ENCODE measurements at places on chromosomes 5 and 9.
A peak's percentile ranks its signal among the peaks of the same experiment; 100 is the strongest.

GRCh38 chr5:73701566-73701965 lies 75.6 kb downstream of the ARHGEF28 start:
- no peak for DNase-seq

GRCh38 chr5:14184725-14185124 lies 41.6 kb downstream of the TRIO start:
- DNase-seq = no peak

DNA sequence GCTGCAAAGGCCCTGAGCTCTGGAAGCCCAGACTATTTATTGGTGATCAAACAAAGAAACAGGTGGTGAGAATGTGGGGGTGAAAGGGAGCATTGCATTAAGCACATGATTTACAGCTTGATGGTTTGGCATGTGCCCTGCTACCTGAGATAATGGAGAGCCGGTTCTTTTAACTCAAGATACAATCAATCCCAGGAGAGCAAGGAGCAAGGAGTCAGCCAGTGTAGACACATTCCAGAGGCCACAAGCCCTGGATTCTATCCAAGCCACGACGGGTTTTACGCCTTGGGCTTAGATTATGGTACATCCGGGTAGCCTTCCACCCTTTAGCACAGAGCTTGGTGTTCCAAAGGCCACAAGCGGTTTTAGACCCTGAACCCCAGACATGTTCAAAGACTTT lies 292.2 kb downstream of the CYLC2 start:
- DNase-seq = no peak

DNA sequence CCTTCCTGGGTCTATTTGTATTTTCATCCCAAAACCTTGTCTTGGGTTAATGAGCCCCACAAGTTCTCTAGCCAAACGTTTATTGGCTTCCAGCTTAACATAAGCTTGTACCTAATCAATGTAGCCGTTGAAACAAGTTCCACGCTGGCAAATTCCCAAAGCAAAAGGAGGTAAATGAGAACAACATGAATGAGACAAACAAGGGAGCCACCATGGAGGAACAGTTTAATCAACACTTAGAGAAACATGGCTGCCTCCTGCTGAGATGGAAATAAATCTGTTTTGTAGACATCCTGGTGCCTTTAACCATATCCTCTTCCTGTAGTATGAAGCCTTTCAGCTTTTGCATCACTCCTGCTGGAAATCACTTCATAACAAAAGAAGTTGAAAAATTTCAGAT lies 166.6 kb upstream of the NFIB start:
- no peak for DNase-seq

GRCh38 chr9:36575411-36575882 lies 2.8 kb downstream of the MELK start:
- DNase-seq = no peak

DNA sequence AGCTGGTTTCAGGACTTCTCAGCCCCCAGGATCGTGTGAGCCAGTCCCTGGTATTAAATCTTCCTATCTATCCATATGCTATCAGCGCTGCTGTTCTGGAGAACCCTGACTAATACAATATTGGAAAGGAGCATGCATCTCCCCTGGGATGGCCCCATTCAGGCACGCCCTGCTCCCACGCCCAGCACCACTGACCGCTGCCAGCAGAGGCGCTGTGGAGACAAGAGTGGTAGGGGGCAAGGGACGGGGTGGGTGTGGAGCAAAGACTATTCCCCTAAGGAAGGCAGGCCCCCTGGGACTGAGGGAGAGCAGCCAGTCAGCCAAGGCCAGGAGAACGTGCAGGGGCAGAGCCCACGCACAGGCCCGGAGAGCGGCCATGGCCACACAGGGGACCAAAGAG lies 116.0 kb downstream of the VAV2 start:
- no peak for DNase-seq

- no peak for DNase-seq
Measured at GRCh38 chr5:73564675-73565074, 764 bp downstream of the ANKRA2 start.

DNA sequence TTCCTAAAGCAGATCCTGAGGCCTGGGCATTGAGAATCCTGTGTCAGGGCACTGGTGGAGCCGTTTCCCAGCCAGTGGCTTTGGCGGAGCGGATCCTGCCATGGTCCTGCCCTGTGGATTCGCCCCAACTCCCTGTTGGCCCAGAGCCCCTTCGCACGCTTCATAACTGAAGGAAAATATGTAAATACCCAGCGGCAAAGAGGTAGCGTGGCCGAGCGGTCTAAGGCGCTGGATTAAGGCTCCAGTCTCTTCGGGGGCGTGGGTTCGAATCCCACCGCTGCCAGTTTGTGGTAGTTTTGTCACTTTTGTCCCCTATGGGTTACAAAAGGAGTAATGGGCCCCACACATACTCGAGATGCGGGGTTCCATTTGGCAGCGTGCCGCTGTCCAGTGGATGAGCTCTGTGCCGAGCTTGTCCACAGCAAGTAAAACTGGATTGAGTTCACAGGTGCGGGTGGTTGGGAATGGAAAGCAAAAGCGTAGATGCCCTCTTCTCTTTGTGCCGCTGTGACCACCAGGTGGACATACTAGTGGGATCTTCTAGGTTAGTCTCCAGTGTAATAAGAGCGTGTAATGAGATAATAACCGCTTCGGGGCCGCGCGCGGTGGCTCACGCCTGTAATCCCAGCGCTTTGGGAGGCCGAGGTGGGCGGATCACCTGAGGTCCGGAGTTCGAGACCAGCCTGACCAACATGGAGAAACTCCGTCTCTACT lies 17.3 kb downstream of the TRIM7 start:
- DNase-seq = peak; percentile 63

GRCh38 chr9:100880284-100880683 lies 148.2 kb upstream of the PLPPR1 start:
- no peak for DNase-seq

- no peak for DNase-seq
Measured at GRCh38 chr9:522658-523057, 308.0 kb downstream of the DOCK8 start.

- no peak for DNase-seq
Measured at GRCh38 chr5:112174959-112175594, 244.0 kb downstream of the EPB41L4A start.

- DNase-seq = no peak
Measured at GRCh38 chr5:102731693-102732092, 23.4 kb upstream of the PAM start.

DNA sequence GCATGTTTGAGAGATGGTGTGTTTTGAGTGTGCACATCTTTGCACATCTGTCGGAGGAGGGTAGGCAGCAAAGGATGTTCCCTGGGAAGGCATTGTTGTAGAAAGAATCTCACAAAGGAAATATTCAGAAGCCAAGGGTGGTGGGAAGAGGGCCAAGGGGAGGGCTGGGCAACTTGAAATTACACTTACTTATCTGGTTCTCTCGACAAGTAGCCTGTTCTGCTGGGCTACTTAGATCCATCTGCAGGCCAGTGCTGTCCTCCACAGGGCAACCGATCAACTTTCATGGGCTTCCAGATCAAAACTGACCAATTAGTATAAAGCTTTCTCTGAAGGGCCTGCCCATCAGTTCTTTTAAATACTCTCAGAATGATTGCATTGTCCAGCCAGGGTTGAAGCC lies 495.2 kb downstream of the GADD45G start:
- no peak for DNase-seq

GRCh38 chr9:69675563-69675962 lies 3.4 kb upstream of the APBA1 start:
- DNase-seq = no peak

GRCh38 chr9:124764774-124765438 lies 6.2 kb downstream of the NR6A1 start:
- DNase-seq = no peak

GRCh38 chr9:131234799-131235479 lies 41.4 kb downstream of the FAM78A start:
- DNase-seq = no peak

GRCh38 chr9:6272229-6272598 lies 56.0 kb upstream of the TPD52L3 start:
- DNase-seq = no peak

DNA sequence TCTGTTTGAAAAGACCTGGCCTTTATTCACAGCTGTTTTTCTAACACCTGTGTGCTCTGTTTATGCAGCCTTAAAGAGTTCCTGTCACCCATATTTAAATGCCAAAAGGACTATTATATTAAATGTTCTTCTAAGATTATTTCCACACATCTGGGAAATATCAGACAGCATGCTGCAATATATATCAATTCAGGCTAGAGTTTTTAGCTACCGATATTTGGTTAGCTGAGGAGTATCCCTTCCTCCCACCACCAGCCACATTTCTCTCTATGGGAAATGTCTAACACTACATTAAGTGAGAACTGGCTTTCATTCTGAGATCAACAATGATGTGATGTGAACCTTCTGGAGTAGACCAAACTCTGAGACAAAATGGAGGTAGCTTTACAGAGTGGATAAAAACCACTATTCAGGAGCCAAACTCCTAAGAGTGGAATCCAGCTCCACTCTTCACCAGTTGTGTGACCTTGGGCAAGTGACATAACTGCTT lies 509.2 kb downstream of the ZNF608 start:
- no peak for DNase-seq

- no peak for DNase-seq
Measured at GRCh38 chr5:110106750-110107149, 417.0 kb downstream of the MAN2A1 start.

All from posterior cingulate gyrus (tissue), 11 donors.